ENCODE measurements at places on chromosomes 6 and 20.
A peak's percentile ranks its signal among the peaks of the same experiment; 100 is the strongest.

DNA sequence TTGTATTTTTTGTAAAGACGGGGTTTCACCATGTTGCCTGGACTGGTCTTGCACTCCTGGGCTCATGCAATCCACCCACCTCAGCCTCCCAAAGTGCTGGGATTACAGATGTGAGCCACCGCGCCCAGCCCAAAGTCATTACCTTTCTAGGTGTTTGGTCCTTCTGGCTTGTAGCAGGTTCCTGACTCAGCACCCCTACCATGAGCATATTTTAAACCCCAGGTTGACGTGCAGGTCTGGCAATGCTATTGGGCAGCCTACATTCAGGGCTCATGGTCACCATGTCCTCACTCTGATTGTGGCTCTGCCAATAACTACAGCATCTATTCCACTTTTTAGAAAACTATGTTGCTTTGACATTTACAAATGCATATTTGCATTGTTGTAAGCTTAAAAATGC is 59.4 kb downstream of the IPCEF1 start:
- DNase-seq: no peak

DNA sequence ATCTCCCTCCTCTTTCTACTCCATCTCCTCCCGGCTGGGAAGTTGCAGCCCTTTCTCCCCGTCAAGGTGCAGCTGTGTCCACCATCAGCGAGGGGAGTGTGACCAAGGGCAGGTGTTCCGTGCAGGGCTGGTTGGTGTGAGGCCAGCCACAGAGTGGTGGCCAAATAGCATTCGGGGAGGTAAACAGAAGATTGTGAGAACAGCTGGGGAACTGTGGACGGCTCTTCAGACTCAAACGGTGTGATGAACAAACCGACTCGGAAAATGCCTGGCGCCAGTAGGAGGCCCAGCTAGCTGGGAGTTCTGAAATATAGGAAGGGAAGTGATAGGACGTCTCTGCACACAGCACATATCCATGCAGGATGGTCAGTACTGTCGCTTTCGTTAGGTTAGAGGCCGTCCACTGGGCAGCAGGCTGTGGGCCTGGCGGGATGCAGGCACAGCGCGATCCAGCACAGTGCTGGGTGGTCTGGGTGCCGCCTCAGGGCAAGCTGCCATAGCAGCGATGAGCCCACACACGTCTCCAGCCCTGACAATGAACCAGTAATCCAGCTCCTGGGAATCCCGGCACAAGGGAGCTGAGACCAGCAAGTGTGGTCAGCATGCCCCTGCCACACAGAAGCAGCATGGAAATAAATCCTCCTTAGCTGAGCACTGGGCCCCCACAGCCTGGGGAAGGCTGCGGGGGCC is 258.1 kb downstream of the TAF4 start:
- no peak for DNase-seq

DNA sequence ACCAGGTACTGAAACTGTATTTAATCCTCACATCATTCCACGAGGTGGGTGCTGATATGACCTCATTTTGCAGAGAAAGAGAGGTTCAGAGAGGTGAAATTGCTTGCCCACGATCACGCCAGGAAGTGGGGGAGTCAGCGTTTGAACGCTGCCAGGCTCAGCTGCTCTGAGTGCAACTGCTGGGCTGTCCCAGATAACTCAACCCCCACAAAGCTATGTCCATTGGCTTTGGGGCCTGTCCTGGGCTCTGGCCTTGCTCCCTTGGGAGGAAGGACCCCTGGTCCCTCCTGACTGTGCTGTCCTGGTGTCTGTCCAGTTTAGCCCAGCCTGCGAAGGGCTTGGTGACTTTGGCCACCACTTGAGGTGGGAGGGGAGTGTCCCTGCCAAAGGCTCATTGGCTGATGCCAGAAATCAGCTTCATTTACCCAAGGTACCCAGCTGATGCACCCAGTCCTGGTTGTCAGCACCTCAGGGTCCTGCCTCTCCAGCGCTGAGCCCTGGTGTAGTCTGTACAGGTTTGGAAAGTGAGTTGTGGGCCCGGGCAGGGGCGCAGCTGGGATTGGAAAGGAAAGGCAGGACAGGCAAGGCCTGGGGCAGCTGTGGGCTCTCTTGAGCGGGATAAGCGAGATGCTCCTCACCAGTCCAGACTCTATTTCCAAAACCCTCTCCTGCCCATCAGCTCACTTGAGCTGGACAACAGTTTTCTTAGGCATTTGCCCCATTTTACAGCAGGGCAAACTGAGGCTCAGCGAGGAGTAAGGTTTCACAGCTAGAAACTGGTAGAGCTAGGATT is 38.5 kb downstream of the SUN5 start:
- no peak for DNase-seq

DNA sequence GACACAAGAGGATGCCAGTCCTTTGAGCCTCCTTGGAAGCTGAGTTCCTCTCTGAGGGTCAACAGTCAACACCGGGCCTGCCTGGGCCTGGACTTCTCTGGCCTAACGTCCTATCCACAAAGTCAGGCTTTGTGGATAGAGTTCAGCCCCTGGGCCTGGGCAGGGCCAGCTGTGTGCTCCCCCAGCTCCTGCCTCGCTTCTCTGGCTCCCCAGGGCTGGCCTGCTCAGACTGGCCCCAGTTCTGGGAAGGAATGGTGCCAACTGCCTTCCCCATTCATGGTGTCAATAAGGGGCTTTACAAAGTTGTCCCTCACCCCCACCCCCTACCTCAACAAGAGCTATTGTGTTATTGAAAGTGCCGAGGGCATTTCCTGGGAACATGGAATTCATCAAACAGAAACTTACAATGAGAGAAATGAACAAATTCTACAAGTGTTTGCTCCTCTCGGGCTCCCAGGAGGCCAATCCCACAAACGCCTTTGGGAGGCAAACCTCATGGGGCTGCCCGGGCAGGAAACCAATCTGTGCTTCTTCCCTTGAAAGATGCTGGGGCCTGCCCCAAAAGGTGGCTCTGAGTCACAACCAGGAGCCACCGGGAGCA is 26.5 kb upstream of the PPP1R14C start:
- no peak for DNase-seq

DNA sequence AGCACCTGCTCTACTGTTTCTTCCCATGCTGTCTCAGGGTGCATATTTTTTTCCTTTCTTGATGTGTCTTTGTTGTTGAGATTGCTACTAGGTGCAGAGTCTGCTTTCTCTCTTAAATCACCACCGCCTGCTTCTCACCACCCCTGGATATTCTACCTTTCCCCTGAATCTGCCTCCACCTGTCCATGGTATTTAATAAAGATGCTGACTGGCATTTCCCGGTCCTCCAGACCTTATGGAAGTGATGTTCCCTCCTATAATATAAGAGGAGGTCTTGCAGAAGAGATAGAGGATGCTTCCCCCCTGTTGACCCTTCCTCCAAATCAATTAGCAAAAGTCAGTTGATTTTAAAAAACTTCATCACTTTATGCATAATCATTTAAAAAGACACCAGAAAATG is 107.9 kb upstream of the IYD start:
- DNase-seq: no peak

GRCh38 chr20:3923818-3924217 is 34.6 kb downstream of the PANK2 start:
- no peak for DNase-seq

DNA sequence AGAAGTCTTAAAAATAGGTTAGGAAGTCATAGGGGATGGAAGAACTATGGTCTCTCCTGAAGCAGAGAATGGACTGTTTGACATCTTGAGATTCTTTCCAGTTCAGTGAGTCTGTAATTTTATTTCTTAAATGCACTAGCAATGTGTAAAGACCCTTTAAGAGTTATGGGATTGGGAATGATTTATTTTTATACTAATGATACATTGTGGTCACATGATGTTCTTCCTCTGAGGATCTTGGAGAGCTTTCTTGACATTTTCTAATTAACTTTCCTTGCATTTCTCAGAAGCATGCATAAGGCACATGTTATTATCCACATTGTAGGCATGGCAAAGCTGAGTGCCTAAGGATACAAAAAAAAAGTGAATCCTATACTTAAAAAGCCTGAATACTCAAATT is 507.6 kb upstream of the NRSN1 start:
- no peak for DNase-seq

DNA sequence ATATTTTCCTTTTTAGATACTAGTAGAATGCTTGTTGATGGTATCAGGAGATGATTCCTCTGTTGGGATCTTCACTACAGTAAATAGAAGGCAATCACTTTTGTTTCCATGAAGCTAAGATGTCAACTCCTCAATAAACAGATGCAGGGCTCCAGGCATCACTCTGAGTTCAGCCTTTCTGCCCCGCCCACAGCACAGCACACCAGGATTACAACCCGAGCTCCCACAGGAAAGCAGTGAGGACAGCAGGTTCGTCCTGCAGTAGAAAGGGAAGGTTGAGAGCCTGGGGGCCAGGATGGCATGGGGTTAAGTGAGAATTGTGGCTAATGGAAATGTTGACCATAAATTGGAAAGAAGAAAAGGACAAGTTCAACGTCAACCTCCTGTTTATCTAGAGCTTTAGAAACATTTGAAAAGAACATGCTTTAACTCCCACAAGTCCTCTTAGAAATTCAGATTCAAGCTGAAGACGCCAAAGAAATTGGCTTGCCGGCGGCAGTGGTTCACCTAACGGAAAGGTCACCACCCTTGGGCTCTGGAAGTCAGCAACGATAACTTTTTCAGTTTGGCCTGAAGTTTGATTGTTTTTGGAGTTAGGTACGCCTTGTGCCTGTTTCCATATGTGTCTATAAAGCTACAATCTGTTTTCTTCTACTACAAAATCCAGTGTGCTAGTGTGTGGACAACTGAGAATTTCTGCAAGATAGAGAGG is 144.4 kb upstream of the PDE10A start:
- DNase-seq: no peak

- DNase-seq: no peak
Measured at GRCh38 chr6:26275663-26276062, 89.3 kb upstream of the BTN3A2 start.

DNA sequence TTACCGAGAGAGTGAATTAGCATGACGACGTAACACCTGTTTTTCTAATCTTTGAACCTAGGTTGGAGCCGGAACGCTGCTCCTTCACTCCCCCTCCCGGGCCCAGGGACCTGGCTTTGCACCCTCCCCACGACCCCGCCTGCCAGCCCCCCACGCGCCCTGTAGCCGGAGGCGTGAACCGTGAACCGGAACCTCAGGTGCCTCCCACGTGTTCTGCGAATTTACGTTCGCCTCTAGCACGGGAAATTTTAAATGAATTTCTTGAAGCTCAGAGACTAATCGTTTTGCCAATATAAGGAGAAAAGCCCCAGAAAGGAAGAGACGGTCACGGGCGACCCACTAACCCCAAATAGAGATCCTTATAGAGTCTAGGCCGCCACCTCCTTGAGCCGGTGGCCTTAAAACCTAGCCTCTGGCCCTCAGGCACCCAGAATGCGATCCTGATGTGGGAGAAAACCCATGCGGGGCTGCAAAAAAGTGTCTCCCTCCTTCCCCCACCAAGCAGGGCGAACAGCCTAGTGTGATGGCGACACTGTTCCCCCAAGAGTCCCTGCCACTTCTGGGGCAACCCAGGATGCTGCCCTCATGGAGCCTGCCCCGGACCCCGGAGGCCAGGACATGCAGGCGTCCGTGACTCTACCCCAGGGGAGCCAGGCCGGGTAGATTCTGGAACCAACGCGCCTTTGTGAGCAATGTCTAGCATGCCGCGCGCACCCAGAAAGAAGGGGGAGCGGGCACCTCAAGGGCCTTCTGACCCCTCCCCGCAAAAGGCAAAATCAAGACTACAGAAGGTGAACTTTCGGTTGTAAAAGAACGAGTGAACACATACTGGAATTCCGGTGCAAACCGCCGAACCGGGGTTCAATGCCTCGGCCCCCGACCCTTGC is 2.7 kb upstream of the SIM1 start:
- no peak for DNase-seq

DNA sequence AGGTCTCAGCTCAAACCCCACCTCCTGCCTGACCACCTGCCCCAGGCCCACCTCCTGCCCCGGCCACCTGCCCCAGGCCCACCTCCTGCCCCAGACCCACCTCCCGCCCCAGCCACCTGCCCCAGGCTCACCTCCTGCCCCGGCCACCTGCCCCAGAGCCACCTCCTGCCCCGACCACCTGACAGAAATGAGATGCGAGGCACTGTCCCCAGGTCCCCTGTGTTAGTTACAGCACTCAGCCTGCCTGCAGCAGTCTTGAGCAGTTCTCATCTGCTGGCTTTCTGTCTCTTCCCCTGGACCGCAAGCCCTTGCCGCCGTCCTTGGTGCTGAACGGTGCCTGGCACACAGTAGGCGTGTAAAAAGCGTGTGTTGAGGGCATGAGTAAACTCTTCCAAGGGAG is 79.5 kb downstream of the CDH4 start:
- DNase-seq: peak; percentile 1

DNA sequence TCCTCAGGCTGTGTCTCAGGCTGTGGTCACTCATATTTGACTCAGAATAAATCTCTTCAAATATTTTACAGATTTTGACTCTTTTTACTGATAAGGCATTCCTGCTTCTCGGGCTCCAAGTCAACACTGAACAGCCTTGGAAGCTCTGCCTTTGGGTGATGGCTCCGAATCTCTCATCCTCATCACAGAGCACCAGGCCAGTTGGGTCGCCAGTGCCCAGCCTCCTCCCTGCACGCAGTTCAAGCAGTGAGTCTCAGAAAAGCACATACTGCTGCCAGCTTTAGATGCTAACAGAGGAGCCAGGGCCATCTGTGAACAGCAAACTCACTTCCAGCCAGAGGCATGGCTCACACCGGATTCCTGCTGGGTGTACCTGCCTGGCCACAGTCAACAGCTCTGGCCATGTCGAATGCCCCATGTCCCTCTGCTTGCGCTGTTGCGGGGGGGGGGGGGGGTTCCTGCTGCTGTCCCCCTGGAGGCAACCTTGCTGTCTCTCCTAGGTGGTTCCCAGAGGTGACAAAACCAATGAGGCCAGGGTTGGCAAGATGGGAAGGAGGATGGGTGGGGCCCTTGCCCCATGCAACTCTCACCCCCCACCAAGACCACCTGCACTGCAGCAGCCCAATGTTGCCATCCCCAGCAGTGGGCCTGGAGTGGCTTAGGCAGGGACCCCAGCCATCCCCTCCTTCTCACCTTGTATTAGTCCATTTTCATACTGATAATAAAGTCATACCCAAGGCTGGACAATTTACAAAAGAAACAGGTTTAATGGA is 248.8 kb downstream of the ERMARD start:
- DNase-seq: no peak

DNA sequence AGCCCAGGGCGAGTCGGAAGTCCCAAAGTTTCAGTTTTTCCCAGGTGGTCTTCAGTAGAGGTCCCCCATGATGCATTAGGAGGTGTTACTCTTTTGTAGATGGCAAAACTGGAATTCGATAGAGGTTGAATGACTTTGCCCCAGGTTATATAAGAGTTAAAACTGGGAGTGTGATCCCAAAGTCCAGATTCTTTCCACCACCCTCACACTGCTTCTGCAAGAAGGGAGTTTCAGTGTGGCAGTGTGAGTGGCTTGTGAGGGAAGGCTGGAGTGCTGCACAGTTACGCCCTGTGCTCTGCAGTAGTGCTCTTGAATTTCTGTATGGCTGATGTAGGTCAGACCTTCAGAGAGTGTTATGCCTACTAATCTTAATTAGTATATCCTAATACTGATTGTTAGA is 29.8 kb downstream of the NDUFAF5 start:
- no peak for DNase-seq

DNA sequence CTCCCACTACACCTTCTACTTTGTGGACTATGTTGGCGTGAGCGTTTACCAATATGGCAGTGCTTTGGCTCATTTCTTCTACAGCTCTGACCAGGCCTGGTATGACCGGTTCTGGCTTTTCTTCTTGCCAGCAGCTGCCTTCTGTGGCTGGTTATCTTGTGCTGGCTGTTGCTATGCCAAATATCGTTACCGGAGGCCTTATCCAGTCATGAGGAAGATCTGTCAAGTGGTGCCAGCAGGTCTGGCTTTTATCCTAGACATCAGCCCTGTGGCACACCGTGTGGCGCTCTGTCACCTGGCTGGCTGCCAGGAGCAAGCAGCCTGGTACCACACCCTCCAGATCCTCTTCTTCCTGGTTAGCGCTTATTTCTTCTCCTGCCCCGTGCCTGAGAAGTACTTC is 16.5 kb upstream of the EFHC1 start:
- peak; percentile 51 for DNase-seq
